ENCODE measurements at places on chromosomes 1 and 21. TPM values are rescaled to one million over a fixed set of nuclear protein-coding genes. Genes with fewer than 3 reads are reported as not detected.

SLAMF7 gene
- total RNA-seq, result not detected

TMPRSS3 gene
- total RNA-seq, result not detected

WARS2 gene
- total RNA-seq, result 18.3 TPM

INTS3 gene
- 46.9 TPM for total RNA-seq

CR1 gene
- not detected for total RNA-seq

UBR4 gene
- 193 TPM for total RNA-seq

AMY2B gene
- total RNA-seq, result 2.7 TPM

NID1 gene
- total RNA-seq, result 175 TPM

TSACC gene
- total RNA-seq, result not detected

A3GALT2 gene
- not detected for total RNA-seq

ADORA1 gene
- 0.65 TPM for total RNA-seq

OR2T1 gene
- total RNA-seq, result not detected

CELSR2 gene
- total RNA-seq, result 6.3 TPM

SH2D1B gene
- not detected for total RNA-seq

C1orf185 gene
- not detected for total RNA-seq

SLAMF1 gene
- total RNA-seq, result not detected

OPRD1 gene
- under 0.01 TPM for total RNA-seq

OBSCN gene
- total RNA-seq, result 5.8 TPM

Measured in smooth muscle cell of the pulmonary artery (primary cell).